ENCODE measurements at places on chromosomes 3 and 15.

DNA sequence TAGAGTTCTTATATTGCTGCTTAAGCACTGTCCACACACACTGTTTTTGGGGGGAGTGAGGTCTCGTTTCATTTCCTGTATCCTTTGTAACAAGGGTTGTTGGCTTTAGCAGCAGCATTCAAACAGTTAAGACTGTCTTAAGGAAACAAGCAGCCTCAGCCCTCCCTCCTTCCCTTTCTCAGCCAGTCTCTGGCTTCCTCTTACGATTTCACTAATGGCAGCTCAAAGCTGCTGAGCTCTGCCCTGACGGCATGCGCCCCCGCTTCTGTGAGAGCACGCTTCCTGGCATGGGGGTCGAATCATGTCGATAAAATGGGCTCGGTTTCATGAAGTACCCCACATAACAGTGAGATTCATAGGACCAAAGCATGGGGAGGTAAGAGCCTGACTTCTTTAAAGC lies 105.0 kb downstream of the KLHL25 start:
- DNase-seq: peak; percentile 39

DNA sequence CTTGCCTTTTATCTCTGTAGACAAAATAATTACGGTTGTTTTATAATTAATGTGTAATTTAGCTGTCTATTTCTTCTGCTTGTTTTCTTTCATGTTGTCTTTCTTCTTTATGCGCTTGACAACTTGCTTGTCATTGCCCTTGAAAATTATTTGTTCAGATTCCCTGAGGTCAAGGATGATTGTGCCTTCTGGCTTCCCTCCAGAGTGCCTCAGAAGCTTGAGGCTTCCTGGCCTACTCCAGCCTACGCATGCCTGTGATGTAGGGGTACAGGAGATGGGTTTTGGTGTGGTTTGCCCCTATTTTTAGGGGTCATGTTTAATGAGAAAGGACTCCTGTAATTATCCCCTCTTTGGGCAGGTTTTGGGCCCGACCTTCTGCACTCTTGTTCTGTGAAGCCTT lies 231.5 kb downstream of the SV2B start:
- no peak for DNase-seq

DNA sequence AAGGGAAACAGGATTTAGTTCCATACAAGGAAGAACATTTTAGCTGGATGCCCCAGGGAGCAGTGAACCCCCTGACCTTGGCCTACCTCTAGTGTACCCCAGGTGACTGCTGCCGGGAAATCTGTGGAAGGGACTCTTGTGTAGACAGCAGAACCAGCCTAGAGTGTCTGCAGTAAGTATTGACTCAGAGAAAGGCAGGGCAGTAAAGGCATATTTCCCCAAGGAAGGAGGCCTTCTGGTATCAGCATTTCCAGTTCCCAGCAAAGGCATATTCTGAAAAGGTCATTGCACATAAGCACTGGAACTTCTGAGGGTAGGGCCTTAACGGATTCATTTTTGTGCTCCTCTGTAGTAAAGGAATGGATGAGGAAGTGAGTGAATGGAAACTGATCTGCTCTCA lies 246.2 kb downstream of the FAM43A start:
- DNase-seq: no peak

DNA sequence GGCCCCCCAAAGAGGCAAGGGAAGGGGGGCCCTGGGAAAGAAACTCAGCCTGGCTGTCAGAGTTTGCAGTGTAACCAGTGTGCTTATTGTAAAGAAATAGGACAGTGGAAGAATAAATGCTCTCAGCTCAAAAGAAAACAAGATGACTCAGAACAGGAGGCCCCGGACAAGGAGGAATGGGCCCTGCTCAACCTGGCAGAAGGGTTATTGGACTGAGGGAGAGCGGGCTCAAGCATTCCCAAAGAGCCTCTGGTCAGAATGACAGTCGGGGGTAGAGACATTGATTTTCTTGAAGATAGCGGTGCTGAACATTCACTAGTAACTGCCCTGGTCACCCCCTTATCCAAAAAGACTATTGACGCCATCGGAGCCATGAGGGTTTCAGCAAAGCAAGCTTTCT lies 100.4 kb upstream of the OSBPL11 start:
- DNase-seq: no peak

GRCh38 chr3:144818973-144819372 lies 847.4 kb downstream of the DIPK2A start:
- no peak for DNase-seq

DNA sequence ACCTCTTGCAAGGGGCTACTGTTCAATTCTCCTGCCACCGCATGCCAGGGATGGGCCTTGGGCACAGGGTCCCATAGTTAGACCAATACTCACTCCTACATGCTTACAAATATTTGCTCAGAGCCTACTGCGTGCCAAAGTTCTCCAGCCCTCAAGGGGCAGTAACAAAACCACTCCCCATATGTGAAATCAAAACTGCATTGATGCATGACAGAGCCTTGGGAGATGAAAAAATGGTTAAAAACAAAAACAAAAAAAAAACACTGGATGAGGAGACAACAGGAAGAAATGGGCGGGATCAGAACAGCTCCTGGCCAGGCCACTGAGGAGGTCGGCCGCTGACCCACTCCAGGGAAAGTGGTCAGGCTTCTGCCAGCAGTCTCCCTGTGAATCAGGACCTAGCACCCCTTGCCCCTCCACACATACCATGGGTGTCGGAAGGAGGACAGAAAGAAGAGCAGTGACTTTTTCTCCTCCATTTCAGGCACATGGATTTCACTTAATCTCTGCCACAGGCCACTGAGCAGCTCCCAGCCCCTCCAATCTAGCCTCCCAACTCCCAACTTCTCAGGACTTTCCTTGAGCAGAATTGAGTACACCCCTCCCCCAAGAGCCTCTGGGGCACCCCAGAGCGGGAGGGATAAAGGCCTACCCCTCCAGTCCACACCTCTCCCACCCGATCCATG lies 2.8 kb downstream of the PLXNB1 start:
- no peak for DNase-seq

DNA sequence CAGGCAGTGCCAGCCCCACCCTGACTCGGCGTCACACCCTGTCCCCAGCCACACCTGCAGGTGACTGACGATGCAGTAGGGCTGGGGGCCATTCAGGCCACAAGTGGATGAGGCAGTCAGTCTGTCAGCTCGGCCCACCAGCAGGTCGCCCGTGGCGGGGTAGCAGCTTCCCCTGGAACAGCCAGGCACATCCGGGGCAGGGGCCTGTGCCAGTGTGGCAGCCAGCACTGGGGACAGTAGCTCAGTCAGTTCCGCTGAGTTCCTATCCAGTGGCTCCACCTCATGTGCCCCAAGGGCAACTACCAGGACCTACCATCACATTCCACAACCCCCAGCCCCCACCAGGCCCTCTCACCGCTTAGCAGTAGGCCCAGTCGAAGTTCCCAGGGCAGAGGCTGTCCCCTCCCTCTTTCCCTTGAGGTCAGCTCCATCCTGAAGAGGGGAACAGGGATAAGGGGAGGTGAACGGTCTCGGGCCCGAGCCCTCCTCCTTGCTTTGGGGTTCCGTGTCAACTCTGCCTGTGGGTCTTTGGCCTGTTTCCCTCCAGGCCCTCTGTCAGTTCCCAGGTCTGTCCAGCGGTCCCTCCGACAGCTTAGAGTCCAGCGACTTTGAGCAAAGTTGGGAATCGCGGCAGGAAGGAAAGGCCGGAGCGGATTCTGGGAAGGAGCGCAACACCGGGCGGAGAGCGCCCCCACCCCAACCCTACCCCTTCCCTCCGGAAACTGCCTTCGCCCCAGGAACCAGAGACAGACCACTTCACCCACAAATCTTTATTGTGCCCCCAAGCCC lies at the start of gene LAMB2:
Gene LAMB2, minus strand, starts transcription at position 614 of the 789 bp plus-strand sequence. Its CDS starts 183 bp downstream, at position 431.
- no peak for DNase-seq

DNA sequence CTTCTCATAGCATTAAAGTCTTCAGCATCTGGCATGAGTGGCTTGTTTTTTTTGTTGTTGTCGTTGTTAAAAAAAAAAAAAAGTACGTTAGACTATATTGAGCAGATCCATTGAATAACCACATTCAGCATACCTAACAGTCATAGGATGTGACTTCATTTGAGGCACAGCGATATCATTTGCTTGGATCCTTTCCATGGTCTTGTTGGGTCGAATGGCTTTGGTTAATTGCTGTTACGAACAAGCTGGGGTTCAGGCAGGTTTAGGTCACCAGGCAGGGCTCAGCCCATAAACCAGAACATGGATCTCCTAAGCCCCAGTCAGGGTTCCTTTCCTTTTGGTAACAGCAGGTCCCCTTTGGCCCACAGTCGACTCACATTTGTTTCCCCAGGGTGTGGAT lies 76.2 kb downstream of the POLR2M start:
- DNase-seq: no peak

DNA sequence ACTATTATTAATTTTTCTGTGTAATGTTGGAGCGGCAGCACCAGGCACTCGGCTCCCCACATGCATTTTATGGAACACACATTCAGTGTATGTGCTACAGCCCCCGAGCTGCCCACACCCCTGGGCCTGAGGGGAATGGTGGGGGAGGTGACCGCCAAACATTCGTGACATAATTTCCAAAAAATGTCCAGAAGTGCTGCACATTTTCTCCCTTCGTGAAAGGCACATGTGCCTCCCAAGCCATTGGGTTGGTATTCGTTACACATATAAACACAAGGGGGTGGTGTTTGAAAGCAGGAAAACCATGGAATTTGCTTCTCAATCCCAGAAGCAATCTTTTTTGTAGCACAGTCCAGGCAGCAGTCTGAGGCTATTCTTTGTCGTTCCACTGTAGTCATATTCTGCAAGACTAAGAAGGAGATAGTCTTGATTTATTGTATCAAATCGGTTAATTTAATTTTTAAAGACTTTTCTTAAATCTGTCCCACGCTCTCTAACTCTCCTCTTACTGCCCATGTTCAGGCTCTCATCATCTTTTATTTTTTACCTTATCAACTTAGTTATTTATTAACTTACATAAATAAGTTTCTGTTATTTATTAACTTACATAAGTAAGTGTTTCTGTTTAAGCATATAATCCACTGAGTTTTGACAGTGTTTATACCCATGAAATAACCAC lies 39.2 kb upstream of the POLR2M start:
- DNase-seq: no peak

DNA sequence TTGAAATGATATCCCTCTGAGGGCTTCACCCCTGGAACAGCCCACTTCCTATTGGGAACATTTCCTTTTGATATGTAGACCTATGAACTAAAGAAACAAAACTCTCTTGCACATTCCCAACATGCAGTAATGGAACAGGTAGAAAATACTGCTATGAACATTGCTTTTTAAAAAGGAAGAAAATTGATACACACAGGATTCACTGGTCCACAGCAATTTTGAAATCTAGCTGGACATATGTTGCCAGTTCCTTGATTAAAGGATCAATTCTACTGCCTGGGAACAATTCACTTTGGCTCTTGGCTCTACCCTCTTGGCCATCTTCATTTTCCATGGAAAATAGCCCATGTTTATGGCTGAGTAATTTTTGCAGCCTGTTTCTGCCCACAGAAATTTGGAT lies 74.9 kb upstream of the ZNF280D start:
- DNase-seq: no peak

DNA sequence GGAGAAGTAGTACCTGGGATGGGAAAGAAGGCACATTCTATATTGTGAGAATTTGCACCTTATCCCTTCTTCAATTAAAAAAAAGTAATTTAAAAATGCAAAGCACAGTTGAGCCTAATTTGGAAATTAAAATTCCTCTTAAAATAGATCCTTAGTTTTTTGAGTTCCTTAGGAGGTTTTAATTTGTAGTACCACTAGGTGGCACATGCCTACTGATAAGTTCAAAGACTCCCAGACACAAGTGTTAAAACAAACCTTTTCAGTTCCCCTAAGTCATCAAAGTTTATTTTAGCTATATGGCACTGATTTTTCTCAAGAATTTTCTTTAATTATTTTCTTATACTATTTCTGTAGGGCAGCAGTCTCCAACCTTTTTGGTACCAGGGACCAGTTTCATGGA lies 127.6 kb upstream of the AZI2 start:
- no peak for DNase-seq

- DNase-seq: no peak
Measured at GRCh38 chr3:177714945-177715344, 517.7 kb upstream of the TBL1XR1 start.

GRCh38 chr15:60223176-60223575 lies 174.6 kb downstream of the ANXA2 start:
- DNase-seq: no peak

GRCh38 chr3:55607175-55607574 lies 120.1 kb upstream of the WNT5A start:
- no peak for DNase-seq

DNA sequence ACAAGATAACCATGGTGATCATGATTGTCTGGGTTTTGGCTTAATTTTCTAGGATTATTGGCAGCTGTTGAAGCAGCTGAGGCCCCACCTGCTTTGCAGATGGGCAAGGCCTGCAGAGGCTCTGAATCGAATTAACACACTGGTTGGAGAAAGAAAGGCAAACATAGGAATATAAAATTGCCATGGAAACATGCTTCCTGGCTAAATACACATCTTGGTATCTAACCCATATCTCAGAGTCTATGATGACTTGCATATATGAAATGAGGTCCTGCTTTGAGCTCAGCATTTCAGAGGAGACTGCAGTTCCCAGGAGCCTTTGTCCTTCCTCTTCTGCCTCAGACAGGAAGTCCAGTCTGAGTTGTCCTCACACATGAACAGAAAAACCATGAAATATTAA lies 24.3 kb upstream of the SV2B start:
- no peak for DNase-seq

- no peak for DNase-seq
Measured at GRCh38 chr3:49727924-49728361, 4.2 kb upstream of the GMPPB start.

GRCh38 chr3:182722907-182723306 lies 70.4 kb upstream of the ATP11B start:
- no peak for DNase-seq

GRCh38 chr15:90681480-90681879 lies 35.7 kb upstream of the BLM start:
- no peak for DNase-seq

DNA sequence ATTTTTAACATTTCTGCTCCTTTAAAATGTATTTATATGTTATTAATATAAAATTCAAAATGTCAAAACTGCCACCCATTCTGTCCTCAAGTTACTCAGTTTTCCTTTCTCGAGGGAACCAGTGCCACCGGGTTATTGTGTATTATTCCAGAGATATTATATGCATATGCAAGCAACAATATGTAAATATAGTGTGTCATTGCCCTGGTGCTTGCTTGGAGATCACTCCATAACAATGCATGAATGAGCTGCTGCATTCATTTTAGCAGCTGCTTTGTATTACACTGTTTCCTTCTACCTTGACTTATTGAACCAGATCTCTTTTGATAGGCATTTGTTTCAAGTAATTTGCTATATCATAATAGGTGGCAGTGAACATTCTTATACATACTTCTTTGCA lies 509.1 kb downstream of the MCTP2 start:
- no peak for DNase-seq

All from activated T-helper 1 cell treated with Interleukin-2 at 50 U/mL for 16 hours (primary cell).